ENCODE measurements at places on chromosomes 16 and 17.
A peak's percentile ranks its signal among the peaks of the same experiment; 100 is the strongest.

- no peak for DNase-seq
Measured at GRCh38 chr16:177394-177822, 928 bp downstream of the HBA1 start.

GRCh38 chr17:34519282-34519681 lies 60.1 kb upstream of the TMEM132E start:
- peak; percentile 45 for DNase-seq

DNA sequence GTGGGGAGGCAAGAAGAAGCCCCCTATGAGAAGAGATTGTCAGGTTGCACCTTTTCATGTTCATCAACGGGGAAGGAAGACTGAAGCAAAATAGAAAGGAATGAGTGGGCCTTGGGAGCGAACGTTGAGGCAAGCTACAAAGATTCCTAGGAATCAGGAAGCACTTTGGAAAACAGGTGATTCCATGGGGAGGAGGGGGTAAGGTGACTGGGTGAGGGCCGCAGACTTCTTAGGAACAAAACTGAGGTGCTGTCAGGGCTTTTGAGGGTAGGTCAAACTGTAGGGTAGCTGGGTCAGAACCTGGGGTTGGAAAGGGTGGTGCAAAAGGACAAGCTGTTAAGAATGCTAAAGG lies 528 bp downstream of the ITFG1 start:
- DNase-seq = no peak

GRCh38 chr17:15431766-15432165 lies 35.7 kb downstream of the CDRT4 start:
- no peak for DNase-seq

GRCh38 chr17:67245694-67246402 lies 852 bp upstream of the HELZ start:
- DNase-seq = peak; percentile 48

DNA sequence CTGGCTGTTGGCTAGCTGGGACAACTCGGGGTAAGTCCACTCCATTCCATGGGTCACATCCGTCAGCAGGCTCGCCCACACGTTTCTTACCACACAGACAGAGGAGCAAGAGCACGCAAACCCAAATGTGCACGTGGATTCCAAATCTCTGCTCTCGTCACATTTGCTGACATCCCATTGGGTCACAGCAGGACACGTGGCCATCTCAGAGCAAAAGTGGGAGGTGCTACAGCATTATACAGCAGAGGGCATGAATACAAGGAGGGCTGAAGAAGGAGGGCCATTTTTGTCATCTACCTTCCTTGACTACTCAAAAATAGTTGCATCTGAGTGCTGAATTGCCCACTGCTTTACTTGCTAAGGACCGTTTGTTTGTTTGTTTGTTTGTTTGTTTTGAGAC lies 84.7 kb downstream of the RBBP6 start:
- DNase-seq = no peak

DNA sequence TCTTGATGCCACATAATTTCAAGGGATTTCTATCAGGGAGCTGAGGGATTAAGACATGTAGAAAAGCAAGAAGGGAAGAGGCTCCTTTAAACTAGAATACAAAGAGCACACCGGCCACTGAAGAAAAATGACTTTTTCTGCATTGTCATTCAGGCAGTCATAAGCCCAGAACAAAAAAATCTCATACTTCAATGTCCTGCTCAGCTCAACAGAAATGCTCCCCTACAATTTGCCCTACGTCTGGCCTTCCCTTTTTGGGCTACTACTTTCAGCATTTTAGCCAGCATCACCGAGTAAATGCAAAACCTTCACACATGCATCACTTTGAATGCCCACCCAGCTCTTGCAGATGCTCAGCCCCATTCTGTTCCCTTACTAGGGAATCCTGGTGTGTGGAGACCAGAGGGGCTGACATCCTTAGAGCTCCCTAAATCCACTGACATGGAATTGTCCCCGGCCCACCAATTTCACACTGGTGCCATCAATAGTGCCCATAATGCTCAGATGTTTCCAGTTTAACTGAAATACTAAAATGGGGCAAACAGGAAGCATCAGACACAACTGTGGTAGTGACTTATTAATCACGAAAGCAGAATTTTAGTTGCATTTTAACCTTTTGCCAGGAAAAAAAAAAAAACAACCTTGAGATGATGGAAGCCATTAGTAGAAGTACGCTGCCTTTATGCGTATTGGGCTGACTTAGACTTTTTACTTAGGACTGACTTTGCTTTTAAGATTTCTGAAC lies 2.7 kb downstream of the MAP3K14 start:
- DNase-seq = no peak

DNA sequence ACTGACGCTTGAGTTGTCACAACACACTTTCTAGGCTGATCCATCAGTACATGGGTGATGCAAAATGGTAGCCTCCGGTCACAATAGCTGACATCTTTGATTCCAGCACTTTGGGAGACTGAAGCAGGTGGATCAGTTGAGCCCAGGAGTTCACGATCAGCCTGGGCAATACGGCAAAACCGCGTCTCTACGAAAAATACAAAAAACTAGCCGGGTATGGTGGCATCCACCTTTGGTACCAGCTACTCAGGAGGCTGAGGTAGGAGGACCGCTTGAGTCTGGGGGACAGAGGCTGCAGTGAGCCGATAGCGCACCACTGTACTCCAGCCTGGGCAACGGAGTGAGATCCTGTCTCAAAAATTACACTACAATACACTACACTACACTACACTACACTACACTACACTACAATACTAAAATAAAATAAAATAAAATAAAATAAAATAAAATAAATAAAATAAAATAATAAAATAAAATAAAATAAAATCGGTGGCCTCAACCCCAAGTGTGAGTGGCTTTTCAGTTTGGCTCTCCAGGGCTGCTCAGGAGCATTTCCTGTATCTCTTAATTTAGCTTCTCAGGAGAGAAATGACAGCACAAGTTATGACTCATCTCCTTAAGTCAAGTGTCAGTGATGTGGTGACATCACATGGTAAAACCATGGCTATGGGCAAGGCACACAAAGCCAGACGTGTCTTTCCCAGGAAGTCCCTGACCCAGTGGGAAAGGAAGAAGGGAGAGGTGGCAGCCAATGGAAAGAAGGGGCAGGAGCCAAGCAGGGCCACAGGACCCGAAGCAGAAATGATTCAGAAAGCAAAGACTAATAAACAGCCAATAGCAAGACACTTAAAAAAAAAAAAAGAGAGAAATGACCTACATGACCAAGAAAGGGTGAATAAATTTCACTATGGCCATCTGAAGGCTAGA lies 75.3 kb upstream of the TBC1D3K start:
- DNase-seq = peak; percentile 92

- no peak for DNase-seq
Measured at GRCh38 chr16:13307851-13308250, 406.5 kb downstream of the SHISA9 start.

DNA sequence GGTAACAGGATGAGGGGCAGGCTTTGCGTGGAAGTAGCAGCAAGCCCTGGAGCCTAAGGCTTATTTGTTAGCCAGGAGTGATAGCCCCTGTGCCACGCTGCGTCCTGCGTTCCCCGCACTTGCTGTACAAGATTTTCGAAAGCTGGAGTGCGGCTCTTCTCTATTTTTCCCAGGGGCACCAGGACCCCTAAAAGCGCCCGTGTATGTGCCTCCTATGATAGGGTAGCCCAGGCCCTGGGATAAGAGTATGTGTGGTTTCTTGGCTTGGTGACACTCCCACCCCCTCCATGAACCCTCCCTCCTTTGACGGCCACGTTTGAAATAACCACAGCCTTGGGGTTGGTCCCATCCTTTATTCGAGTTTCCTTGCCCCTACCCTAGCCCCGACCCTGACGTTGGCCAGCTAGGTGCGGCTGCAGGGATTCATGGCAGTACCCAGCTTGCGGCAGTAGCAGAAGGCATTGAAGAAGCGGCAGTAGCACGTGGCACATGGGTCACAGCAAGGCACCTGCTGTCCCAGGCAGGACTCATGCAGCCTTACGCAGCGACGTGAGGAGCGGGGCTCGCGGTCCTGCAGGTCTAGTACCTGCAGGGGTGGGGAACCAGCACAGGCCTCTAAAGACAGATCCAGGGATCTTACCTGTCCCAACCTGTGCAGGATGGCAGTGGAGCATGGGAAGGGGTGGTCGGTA lies 968 bp downstream of the AGRP start:
- no peak for DNase-seq

DNA sequence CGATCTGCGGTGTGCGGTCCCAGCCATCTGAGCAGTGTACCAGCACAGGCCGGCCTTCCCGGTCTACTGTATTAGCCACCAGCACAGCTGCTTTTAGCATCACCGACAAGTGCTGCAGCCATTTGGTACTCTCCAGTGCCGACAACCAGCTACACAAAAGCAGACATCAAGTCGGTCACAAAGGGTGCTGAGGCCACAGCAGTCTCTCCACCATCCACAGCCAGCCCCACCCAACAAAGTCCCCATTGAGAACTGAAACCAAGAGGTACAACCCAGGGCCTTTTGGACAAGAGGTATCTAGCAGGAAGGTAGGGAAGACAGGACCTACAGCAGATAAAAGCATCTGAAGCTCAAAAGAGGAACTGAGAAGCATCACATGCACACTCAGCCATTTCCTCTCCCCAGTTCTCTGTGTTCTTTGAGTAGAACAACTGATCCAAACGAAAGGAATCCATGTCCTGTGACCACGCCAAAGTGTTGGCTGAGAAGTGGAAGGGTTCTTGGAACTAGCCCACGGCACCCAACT lies 9.5 kb downstream of the MTMR4 start:
- DNase-seq = peak; percentile 62

DNA sequence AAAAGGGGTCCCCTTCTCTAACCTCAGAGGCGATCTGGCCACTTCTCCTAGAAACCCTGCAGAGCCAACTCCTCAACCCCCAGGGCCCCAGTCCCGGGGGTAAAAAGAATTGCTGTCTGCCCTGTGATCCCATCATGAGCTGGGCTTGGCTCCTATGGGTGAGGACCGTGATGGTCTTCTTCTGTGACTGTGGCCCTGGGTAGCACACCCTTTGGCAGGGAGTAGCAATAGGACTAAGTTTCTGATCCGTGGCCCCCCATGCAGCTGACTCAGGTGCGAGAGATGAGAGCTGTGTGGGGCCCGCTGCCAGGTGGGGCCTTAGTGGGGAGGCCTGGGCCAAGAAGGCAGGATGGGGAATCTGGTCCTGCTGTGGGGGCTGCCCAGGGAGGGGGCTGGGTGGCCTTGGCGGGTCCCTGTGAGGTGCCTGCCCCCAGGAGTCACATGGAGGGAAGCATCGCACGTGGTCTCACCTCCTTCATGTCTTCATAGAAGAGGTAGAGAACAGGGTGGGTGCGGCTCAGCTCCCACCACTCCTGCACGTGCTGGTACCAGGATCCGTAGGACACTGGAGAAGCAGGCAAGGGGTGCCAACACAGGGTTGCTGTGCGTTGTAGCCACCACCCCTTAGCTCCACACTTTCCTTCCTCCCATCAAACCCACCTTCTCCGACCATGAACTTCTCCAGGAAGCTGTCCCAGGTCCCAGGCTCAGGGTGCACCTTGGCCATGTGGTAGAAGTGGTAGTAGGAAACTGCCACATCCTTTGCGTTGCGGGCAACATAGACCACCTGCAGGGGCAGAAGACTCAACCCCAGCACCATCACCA lies 3.3 kb downstream of the SULT1A1 start:
- no peak for DNase-seq

DNA sequence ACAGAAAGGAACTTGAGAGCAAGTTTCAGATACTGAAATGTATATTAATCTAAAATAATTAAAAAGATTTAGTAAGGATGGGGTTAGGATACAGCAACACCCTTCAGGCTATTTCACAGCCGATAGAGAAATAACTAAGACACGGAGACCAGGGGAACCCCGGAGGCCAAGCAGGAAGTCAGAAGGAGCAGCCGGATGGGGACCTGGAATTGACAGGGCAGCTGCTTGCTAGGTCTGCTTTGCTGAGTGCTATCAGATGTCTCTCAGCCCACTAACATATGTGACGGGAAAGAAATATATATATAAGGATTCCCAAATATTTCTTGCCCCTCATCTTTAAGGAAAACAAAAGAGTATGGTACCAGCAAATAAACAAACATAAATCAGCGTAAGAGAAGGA lies 154.1 kb upstream of the CDH5 start:
- DNase-seq = peak; percentile 18

DNA sequence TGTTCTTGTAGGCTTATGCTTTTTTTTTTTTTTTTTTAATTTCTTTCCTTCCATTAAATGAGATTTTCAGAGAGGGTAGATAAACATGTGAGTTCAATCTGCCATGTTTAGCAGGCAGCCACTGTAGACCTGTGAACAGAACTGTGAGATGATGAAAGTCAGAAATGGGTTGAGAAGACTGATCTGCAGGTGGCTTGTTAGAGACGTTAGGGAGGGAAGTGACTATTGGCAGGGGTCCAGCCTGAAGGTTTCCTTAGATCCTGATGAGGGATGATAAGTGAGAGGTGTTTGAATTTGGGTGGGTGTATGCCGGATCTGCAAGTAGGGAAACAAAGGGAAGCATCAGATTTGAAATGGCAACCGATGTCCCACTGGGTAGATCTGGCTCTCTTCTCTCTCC lies 157.8 kb downstream of the HS3ST3B1 start:
- no peak for DNase-seq

DNA sequence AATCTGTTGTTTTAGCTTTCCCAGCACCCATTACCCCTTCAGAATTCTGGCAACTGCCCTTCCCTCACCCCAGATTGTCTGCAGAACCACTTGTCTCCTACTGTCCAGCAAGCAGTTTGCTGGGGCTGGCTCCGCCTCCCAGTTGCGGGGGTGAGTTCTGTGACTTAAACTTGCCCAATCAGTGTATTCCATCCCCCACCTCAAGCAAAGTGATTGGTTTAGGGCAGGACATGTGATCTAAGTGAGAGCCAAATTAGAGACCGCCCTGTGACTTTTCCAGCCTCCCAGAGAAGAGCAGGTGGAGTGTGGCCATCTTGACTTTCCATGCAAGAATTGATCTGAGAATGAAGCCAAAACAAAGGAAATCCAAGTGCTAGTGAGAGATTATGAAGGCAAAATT lies 22.7 kb upstream of the SRCIN1 start:
- DNase-seq = no peak

DNA sequence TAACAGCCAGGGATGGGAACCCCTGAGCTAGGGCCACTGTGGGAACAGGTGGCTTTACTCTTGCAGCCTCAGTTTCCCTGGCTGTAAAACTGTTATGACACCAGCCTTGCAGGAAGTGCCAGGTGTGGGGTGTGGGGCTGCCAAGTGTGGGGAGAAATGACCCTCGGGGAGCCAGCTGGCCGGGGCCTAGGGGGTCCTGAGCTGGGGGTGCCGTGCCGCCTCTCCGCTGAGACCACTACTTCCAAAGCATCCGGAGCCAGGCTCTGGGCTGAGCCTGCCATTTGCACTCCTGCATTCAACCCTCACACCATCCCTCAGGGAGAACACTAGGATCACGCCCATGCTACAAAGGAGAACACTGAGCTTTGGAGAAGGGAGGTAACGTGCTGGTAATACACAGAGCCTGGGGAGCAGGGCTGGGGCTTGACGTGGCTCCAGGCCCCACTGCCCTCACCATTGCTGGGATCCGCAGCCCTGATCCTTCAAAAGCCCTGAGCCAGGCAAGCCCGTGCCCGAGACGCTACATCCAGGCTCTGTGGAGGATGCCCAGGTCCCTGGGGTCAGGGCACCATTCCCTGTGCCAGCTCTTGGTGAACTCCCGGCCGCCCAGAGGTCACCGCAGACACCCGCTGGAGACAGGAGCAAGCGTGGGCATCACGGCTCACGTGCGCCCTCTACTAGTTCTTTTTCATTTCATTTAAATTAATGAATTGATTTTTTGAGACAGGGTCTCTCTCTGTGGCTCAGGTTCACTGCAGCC lies 28.8 kb upstream of the GINS2 start:
- DNase-seq = peak; percentile 82
